ENCODE measurements at places on chromosomes 3 and 15.

- DNase-seq, result peak; percentile 78
Measured at GRCh38 chr15:85854345-85855097, 59.8 kb upstream of the KLHL25 start.

GRCh38 chr3:45608296-45608695, 13.7 kb downstream of the LIMD1 start:
- DNase-seq, result no peak

DNA sequence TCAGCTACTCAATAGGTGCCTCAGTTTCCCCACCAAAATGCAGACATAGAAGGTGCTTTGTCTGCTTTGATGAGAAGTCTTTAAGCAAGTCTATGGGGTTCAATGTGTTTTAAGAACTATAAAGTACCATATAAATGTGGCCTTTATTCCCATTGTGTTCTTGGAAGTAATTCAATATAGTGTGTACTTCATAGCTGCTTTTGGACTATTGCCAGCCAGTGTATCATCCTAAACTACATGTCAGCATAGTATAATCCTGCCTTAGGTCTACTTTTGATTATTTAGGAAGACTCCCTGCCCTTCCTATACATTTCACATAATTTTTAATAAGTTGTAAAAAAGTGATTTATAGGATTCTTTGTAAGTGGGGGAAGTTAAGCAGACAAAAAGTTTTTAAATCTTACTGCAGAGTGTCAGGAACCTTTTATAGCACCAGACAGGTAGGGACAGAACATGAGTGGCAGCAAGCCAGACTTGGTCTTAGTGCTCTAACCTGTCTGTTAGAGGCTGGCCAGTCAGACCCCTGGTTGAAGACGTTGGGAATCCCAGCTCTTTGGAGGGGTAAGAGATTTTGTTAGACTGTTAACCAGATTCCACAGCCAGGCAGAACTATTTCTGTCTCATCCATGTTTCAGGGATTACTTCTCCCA, 48.4 kb downstream of the MLH1 start:
- no peak for DNase-seq

- DNase-seq, result no peak
Measured at GRCh38 chr15:77031376-77032050, 36.6 kb downstream of the PSTPIP1 start.

DNA sequence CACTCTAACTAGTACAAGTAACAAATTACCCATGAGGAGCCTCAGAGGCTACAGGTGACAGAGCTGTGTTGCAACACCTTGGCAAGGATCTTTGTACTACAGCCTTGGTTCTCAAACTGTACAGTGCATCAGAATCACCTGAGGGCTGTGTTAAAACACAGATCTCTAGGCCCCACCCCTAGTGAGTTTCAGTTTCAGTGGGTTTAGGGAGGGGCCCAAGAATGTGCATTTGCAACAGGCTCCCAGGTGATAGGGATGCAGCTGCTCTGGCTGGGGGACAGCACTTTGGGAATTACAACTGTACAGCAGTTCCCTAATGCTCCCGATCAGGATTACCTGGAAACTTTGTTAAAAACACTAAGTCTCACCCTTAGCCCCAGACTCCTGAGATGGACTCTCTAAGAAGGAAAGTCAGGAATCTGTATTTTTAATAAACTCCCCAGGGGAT, 66.1 kb upstream of the NR2F2 start:
- peak; percentile 35 for DNase-seq

DNA sequence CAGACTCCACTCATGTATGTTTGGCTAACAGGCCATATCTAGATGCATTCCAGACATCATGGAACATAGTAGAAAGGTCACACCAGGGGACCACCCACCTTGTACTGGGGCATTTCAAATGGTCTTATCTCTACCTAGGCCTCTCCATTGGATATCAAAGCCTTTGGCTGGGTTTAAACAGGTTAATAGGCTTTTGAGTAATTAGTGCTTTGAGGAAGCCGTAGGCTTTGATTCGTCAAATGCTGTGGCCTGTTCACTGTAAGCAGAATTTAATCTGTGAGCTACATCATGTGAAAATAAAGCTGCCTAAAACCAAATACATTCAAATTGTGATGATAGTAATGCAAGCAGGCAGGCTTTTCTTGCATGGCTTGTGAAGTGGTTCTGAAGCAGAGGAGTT, 129.5 kb downstream of the ST8SIA2 start:
- DNase-seq, result no peak

- no peak for DNase-seq
Measured at GRCh38 chr3:12430086-12430485, 54.2 kb upstream of the TSEN2 start.

DNA sequence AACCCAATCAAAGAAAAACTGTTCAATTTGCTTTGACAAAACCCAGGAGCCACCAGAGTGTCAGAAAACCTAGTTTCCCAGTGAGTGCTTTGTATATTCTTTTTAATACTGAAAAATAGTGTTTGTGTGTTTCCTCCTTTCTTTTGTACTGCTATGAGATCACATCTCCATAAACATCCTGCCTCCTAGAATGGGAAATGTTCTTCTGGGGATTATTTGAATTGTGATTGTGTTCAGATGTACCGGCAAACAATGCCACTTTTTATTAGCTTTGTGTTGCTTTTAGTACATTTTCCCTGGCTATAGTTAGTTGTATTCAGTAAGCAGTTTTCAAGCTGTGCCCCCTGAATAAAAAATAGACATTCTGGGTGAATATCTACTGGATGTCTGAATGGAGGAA, 148.0 kb upstream of the NR2E3 start:
- no peak for DNase-seq

GRCh38 chr15:58842713-58843396, 71.8 kb downstream of the MINDY2 start:
- DNase-seq, result no peak

- no peak for DNase-seq
Measured at GRCh38 chr3:102084704-102085103, 235.4 kb downstream of the NFKBIZ start.

DNA sequence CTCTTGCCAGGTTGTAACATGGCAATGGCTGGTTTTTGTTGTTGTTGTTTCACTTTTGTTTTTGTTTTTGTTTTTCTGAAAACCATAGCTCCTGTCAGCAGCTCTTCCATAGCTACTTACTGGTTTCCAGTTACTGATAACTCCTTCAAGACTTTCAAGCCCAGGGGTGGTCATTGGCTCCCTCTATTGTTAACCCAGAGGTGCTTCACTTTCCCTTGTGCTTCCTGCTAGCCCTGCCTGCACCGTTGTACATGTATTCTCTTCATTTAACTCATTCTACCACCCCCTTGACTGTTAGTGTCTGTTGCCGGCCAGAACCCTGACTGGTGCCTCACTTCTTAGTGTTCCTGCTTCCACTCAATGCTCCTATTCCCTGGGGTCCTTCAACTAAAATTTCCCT, 4.2 kb upstream of the TRAT1 start:
- peak; percentile 29 for DNase-seq

- DNase-seq, result peak; percentile 50
Measured at GRCh38 chr15:88440021-88440420, 27.2 kb downstream of the MRPL46 start.

GRCh38 chr3:65449841-65450428, 588.8 kb downstream of the MAGI1 start:
- no peak for DNase-seq

DNA sequence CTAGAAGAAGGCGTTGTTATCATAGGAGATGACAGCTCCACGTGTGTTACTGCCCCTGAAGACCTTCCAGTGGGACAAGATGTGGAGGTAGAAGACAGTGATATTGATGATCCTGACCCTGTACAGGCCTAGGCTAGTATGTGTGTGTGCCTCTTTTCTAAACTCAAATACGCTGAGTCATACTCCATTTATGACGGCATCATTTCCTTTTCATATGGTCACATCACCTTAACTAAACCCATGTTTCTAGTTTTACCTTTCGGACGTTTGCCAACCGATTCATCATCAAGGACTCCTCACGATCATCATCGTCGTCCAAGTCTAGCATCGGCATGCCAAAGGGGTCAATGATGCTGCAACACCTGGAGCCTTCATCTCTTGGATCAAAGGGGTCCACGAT, 149.0 kb downstream of the CBLB start:
- peak; percentile 16 for DNase-seq

DNA sequence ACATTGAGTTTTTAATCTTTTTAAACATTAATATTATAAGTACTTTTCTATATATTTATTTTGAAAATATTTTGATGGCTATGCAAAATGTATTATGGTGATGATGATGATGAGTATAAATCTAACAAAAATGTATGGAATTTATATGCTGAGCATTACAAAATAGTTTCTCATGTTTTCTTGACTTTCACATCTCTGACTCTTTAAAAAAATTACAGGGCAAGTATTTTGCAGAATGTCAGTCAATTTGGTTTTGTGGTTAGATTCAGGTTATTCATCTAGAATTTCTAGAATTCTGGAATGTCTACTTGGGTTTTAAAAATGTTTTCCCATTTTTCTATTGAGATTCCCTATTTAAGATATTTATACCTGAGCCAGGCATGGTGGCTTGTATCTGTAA, 41.7 kb upstream of the ANP32A start:
- no peak for DNase-seq

Measured in RWPE1 (cell line).